ENCODE measurements at places on chromosomes 5 and 9.

DNA sequence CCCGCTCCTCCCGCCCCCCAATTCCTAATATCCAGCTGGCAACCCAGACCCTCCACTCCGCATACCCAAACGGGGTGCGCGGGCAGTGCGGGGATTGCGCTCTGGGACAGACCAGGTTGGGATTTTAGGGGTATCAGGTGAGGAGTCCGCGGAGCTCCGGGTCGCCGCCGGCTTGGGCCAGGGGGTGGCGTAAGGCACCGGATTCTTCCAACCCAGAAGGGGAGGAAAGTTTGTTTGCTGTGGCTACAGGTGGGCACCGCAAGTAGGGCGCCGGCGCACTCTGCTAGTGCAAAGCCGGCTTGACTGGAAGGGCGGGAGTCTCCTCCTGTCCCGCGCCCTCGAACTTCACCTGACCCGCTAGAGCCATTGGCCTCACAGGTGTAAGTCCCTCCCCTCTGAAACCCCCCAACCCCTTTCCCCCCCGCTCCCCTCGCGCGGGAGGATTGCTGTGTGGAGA, 709 bp downstream of the IQGAP2 start:
- DNase-seq: no peak

DNA sequence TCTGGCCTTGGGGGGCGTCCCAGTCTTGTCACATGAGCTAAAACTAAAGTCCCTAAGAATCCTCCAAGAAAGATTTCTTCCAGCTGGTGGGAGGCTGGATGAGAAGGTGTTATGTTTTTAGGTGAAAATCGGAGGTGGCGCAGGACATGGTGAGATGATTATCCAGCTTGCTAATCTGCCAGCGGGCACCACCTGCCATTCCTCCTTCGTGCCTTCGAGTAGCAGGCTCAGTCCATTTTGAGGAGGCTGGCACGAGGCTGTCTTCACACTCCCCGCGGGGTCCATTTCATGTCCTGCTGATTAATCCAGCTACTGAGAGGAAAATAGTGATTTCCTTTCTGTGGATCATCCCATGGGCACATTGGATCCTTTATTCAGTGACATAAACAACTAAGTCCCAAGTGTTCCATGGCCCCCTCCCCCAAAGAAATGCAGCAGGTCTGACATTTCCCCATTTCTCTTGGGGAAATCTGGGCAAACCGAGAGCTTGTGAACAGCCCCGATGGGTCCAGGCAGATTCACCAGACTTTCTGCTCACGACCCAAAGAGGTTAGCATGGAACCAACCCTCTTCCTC, 38.2 kb upstream of the EXOC3 start:
- DNase-seq: no peak

- DNase-seq: no peak
Measured at GRCh38 chr9:133633681-133634080, 2.5 kb upstream of the DBH start.

DNA sequence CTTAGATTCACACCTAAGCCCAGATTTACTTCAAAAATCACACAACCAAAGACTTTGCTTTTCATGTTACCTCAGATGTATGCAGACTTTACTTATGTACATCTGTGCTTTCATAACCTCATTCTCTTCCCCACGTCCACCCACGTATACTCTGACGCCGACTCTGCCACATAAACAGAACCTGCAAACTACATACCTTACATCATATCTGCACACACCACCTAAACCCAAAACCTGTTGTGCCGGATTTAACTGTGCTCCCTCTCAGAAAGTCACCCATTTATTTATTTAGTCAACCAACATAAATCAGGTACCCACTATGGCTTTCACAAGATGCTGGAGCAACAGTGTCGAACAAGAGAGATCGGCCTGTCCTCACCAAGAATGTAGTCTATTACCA, 1.0 kb upstream of the DPYSL3 start:
- no peak for DNase-seq

- no peak for DNase-seq
Measured at GRCh38 chr9:129113645-129114304, 2.6 kb downstream of the PTPA start.

DNA sequence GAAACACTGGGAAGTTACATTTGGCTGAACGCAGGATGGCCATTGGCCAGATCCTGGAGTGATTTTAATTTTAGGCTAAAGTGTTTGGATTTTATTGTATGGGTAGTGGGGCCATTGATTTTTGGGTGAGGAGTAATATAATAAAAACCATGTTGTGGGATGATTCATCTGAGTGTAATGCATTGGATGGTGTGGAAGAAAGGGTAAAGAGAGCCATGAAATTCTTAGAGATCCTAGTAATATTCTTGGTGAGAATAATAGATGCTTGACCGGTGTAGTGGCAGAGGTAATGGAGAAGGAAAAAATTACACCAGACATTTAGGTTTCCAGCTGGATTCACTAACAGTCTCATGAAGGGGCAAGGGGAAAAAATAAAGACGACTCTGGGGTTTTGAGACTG, 158.1 kb downstream of the NPR3 start:
- no peak for DNase-seq

GRCh38 chr9:13412331-13412730, 132.8 kb upstream of the MPDZ start:
- no peak for DNase-seq

Data from right kidney (tissue), 9 donors.